COR-L47 (cell line): ENCODE measurements at places on chromosomes 16 and 17.

DNA sequence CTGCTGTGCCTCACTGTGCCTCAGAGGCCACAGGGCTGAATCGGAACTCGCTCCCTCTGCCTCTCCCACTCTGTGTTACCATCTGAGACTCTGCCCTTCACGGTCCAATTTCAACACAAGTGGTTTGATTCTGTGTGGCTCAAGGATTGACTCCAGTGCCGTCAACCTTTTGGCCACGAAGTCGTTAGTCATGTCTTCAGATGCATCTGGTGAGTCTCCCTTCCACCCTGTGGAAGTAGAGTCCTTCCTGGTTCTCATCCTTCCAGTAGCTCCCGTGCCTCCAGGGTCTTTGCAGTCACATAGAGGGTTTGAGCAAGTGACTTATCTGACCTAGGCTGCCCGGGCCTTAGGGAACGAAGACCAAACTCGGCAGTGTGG, 51.2 kb downstream of the PGS1 start:
- no peak for DNase-seq

DNA sequence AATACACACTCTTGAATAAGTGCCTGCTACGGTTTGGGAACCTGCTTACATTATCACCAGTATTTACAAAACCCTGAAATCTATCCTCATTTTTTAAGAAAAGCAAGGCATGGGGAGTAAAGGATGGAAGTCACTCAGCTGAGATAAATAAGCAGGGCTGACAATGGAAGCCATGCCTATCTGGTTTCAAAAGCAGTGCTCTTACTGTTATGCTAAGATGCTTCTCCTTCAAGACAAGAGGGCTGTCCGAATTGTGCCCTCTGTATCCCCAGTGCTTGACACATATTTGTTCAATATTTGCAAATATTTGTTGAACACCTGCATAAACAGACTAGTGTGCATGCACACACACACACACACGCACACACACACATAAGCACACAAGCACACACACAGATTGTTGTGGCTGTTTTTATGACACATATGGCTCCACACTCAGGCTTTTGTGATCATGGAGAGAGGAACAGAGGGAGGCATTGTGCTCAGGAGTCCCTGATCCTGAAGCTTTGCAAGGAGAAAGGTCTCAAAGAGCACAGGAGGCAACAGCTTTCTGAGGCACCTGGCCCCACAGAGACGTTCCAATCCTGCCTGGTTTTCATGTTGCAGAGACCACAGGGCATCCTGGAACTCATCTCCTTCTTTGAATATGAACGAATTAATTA, 401.6 kb upstream of the CDH11 start:
- no peak for DNase-seq

GRCh38 chr17:40551879-40552768, 13.1 kb downstream of the CCR7 start:
- DNase-seq, result no peak

- DNase-seq, result no peak
Observed at GRCh38 chr16:82738699-82739098, 111.9 kb downstream of the CDH13 start.

DNA sequence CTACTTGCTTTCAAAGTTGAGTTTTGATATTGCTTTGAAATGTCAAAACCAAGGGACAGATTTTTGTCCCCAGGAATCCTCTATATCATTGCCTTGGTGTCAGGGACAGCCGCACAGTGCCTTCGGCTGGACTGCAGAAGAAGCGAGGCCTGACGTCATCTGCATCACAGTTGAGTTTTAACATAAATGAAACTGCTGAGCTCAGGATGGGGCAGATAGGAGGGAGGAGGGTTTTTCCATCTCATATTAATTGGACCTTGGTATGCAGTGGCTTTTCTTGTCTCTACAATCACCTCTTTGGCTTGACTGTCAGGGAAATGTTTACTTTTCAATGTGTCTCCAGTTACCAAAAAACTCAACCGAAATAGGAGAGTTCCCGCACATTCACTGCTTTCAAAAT, 111.3 kb downstream of the AATF start:
- DNase-seq, result no peak

DNA sequence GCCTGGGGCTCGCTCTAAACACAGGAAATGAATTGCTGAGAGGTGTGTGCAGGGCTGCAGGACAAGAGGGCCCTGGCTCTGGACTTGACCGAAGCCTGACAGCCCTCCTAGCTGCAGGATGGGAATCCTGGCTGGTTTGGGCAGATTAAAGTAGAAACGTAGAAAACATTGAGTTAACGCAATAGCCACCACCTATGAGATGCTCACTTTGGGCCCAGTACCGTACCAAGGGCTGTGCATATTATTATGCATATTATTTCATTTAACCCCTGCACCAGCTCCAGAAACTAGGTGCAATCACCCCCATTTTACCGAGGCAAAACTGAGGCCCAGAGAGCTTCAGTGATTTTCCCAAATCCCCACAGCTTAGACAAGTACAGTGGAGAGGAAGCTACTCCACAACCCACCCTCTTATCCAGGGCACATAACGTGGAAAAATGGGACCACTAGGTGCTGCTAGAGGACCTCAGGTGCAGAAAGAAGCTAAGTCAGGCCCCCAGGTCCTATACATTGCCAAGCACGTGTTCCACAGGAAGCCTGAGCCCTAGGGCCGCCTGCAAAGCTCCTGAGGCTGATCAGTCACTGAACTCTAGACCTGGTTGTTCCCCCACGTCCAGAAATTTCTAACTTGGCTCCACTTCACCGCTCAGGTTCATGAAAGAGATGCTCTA, 79.2 kb downstream of the MYH11 start:
- peak; percentile 41 for DNase-seq

DNA sequence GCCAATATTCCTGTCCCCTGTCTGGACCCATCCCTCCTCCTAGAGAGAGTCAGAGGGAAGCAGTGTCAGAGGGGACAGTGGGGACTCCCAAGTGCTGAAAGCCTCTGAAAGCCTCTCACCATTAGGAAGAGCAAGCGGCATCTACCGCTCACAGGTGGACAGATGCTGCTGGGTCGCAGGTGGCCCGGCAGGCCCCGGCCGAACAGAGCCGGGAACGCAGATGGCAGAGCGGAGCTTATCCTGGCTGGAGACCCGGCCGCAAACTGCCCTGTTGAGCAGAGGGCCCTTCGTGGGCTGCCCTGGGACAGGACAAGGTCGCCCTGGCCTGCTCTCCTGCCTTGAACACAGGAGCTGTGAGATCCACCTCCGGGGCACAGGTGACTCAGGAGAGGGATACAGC, 23.0 kb upstream of the NAT9 start:
- DNase-seq, result no peak

GRCh38 chr17:18848501-18848900, 9.4 kb upstream of the PRPSAP2 start:
- DNase-seq, result no peak

DNA sequence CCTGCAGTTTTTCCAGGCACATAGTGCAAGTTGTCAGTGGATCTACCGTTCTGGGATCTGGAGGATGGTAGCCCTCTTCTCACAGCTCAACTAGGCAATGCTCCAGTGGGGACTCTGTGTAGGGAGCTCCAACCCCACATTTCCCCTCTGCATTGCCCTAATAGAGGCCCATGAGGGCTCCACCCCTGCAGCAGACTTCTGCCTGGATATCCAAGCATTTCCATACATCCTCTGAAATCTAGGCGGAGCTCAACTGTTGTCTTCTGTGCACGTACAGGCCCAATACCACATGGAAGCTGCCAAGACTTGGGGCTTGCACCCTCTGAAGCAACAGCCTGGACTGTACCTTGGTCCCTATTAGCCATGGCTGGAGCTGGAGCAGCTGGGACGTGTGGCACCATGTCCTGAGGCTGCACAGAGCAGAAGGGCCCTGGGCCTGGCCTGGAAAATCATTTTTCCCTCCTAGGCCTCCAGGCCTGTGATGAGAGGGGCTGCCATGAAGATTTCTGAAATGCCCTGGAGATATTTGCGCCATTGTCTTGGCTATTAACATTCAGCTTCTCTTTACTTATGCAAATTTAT, 10.9 kb upstream of the MILR1 start:
- DNase-seq, result no peak

DNA sequence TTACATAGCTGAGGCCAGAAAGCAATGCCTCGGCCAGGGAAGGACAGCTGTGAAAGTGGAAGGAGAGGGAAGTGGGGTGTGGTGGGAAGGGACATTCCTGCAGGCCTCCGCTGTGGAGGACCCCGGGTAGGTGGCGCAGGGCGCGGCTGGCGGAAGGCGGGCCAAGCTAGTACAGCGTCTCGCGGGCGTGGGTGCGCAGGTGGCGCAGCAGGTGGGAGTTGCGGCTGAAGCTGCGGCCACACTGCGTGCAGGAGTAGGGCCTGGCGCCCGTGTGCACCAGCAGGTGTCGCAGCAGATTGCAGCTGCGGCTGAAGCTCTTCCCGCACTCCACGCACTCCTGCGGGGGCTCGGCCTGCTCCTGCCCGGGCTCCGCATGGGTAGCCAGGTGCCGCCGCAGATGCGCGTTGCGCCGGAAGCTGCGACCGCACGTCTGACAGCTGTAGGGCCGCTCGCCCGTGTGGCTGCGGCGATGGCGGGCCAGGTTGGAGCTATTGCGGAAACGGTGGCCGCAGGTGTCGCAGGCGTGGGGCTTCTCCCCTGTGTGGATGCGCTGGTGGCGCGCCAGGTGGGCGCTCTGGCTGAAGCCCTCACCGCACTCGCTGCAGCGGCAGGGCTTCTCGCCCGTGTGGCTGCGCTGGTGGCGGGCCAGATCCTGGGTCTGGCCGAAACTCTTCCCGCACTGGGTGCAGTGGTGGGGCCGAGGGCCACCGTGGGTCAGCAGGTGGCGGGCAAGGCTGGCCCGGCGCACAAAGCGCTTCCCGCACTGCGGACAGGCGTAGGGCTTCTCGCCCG, 10.0 kb downstream of the ZSCAN10 start:
- no peak for DNase-seq
